ENCODE measurements at places on chromosomes 5 and 9.
A peak's percentile ranks its signal among the peaks of the same experiment; 100 is the strongest.

DNA sequence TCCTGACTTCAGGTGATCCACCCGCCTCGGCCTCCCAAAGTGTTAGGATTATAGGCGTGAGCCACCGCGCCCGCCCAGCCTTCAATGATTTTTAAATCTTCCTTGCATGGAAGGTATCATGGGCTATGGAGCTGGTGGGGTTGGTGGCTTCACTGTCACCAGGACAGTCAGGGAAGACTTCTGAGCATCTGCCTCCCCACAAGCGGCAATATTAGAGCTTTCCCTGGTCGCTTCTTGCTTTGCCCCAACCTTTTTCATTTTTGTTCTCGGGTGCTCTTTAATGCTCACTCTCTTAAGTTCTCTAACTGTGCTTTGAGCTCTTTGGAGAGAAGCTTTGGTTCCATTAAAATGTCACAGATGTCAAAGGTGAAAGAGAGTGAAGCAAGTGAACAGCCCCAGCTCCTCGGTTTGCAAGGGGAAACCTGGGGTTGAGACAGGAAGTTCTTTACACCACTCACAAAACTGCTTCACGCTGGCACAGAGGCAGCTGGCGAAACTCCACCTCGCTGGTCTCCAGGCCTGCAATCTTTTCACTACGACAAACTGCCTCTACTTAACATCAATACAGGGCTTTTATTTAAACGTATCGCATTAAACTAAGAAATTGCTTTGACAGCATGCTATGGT is 142.5 kb upstream of the RETREG1 start:
- no peak for DNase-seq

DNA sequence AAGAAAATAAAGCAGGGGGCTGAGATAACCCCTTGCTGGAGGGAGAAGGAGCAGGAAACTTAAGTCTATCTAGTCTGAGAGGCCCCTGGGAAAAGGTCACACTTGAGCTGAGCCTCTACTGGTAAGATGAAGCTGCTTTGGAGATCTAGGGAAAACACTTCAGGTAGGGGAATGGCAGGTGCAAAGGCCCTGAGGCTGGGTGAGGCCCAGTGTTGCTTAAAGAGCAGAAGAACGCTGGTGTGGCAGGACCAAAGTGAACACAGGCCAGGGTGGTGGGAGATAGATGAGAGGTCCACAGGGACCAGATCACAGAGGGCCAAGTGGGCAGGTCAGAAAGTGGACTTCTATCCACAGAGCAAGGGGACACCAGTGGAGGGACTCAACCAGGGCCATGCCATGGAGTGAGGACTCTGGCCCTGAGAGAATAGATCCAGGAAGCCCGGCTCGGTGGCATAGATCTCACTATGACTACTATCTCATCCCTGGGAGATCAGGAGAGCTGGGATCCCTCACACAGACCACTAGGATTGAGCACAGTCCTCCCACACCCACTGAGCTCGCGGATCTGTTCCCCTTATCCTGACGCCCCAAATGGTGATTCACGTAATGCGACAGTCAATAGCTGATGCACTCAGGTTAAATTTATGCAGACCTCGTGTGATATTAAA is 17.6 kb upstream of the NEURL1B start:
- DNase-seq: no peak

- DNase-seq: peak; percentile 62
These were observed 124.3 kb upstream of the SLC12A2 start for GRCh38 chr5:127959152-127959764.

DNA sequence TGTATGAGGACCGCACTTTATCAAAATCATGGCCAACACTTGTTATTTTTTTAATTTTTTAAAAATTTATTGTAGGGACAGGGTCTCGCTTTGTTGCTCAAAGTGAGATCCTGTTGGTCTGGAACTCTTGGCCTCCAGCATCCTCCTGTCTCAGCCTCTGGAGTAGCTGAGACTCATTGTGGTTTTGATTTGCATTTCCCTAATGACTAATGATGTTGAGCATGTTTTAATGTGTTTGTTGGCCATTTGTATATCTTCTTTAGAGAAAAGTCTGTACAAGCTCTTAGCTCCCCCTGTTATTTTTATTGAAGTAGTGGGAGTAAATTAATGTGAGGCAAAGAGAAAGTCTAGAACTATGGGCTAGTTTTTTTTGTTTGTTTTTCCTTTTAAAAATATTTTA is 1.6 kb upstream of the RPS6 start:
- DNase-seq: no peak

- DNase-seq: no peak
These were observed 115.7 kb upstream of the MSX2 start for GRCh38 chr5:174608631-174609097.

DNA sequence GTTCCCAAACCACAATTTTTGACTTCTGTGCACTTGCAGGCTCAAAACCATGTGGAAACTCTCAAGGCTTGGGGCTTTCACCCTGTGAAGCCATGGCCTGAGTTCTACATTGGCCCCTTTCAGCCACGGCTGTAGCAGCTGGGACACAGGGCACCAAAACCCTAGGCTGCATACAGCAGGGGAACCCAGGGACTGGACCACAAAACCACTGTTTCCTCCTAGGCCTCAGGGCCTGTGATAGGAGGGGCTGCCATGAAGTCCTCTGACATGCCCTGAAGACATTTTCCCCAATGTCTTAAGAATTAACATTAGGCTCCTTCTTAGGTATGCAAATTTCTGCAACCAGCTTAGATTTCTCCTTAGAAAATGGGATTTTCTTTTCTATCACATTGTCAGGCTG is 312.1 kb upstream of the TUSC1 start:
- no peak for DNase-seq

- peak; percentile 37 for DNase-seq
These were observed 83.4 kb downstream of the LPAR1 start for GRCh38 chr9:110954822-110955291.
